Stimulated activated CD8-positive, alpha-beta memory T cell treated with anti-CD3 and anti-CD28 coated beads, Interleukin-15, amount 100 ng/mL, for 4 hours (primary cell): ENCODE measurements at places on chromosomes 1 and 21.

DNA sequence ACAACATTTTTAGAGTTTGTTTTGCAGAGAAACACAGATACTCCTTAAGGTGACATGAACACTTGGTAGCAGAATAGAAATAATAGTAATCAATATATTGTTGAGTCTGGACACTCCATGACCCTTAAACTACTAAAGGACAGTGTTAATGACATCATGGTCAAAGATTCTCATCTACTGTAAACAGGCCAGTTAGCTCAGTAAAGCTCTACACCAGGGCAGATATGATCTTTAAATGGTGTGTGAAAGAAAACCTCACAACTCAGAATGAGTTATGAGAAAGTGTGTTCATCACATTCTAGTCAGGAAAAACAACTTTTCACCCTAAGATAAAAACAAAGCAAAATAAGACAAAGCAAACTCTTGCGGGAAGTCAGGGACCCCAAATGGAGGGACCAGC lies 58.1 kb upstream of the ADAMTS5 start:
- no peak for DNase-seq

DNA sequence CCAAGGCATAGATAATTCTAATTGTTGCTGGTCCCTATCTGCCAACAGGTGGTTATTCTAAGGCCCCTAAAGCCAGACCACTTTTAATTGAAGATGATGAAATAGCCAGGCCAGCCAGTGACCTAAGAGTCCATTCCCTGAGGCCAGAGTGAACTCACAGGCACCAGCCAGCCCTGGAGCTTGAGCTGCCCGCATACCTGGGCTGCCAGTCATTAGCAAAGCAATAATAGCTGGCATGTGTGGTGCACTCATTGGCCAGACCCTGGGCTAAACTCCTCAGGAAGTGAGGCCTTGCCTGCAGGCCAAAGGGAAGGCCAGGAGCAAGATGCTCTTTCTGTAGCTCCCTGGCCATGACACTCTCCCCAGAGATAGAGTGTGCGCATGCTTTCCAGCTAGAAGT lies 180.4 kb upstream of the KLHDC7A start:
- no peak for DNase-seq

GRCh38 chr1:64950284-64950809 lies 16.0 kb downstream of the JAK1 start:
- DNase-seq: no peak

- no peak for DNase-seq
Measured at GRCh38 chr1:216194721-216195120, 228.5 kb downstream of the USH2A start.

DNA sequence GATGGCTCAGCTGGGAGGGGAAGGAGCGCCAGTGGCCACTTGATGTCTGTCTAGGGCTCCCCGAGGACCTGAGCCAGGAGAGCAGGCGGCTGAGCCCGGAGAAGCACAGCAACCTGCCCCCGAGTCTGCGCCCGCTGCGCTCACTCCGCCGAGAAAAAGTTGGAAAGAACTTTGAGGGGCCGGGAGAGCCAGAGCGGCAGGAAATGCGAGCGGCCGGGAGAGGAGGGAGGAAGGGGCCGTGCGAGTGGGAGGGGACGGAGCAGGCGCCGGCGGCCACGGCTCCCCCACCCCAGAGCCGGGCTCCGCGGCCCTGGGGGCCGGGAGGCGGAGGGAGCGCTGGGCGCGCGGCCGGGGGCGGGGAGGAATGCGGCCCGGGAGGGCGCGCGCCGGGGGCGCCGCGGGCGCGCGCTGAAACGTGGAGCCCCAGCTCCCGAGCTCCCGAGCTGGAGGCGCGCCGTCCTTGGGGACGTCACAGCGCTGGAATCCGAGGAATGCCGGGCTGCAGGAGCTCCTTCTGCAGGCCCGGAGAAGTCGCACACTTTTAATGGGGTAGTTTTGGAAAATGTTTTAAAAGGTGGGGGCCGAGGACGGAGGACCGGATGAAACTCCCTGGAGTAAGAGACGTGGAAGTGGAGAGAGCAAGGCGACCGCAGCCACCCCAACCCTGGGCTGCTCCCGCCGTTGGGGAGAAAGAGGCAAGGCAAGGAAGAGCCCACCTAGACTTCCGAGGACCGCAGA lies at the start of gene PTPN14:
Gene PTPN14, minus strand, starts transcription at position 167 of the 738 bp plus-strand sequence. CDS start 86,799 bp downstream, outside the sequence.
- DNase-seq: no peak

DNA sequence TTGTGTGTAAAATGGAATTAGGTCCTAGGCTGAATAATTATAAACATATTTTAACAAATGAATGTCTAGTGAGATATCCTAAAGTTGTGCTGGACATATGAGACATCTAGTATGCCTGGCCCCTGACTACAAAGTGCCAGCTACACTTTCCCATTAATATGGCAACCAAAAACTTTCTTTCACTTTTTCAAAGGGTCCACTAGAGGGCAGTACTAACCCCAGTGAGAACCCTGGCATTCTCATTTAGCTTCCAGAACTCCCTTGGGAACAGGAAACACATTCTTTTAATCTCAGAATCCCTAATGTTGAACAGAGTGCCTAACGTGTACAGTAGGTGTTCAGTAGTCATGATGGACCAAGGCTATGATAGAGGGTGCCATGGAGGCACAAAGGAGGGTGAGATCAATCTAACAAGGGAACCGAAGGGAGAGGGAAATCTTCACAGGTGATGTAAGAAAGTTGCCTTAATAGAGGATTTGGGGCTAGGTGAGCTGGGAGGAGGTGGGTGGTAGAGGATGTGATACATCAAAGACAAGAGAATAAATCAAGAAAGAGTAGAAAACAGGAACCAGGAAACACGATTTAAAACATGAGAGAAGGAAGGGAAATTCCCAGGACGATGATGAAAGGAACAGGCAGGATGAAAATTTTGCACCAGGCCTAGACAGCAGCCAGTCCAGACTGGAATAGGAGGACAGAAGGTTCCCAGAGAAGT lies 41.6 kb downstream of the NSL1 start:
- DNase-seq: no peak
